Activated CD4-positive, alpha-beta memory T cell treated with anti-CD3 and anti-CD28 coated beads for 36 hours (primary cell): ENCODE measurements at places on chromosomes 5 and 9. TPM values are rescaled to one million over a fixed set of nuclear protein-coding genes. Genes with fewer than 3 reads are reported as not detected.

DNA sequence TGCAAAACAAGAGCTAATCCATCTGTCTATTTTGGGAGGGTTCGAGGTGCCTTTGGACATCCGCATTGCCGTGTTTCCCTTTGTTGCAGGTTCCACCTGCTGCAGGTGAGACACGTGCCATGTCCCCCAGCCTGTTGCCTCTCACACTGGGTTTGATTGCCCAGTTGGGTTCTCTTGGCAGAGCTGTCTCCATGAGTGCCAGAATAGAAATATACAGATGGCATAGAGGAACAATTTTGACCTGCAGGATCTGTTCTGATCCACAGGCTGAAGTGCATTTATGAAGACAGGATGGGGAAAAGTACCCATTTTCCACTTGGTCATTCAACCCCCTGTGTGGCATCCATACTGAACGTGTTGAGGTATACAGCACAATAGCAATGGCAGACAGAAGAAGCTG lies 178.1 kb downstream of the SGCD start:
- DNase-seq, result no peak

GRCh38 chr9:20620650-20621470 lies 1.4 kb downstream of the MLLT3 start:
- DNase-seq, result peak; percentile 69

DNA sequence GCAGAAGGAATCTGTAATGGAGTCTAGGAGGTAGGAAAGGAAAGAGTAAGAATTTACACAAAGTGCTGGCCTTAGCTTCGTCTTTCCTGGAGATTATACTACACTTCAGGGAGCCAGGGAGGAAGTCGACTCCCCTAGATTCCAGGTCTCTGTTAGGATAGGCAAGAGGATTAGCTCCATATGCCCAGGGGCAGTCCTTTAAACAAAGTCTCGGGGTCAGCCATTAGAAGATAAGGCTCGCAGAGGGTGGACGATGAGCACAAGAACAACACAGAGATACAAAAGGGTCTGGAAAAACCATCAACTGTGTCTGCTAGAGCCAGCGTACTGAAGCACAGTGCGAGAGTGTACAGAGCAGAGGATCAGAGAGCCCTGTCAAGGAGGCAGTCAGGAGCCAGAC lies 344.7 kb upstream of the TNC start:
- DNase-seq, result no peak

- no peak for DNase-seq
Measured at GRCh38 chr9:108634204-108634603, 221.6 kb downstream of the ACTL7B start.

The NTRK2 gene
- total RNA-seq, result 0.45 TPM

DNA sequence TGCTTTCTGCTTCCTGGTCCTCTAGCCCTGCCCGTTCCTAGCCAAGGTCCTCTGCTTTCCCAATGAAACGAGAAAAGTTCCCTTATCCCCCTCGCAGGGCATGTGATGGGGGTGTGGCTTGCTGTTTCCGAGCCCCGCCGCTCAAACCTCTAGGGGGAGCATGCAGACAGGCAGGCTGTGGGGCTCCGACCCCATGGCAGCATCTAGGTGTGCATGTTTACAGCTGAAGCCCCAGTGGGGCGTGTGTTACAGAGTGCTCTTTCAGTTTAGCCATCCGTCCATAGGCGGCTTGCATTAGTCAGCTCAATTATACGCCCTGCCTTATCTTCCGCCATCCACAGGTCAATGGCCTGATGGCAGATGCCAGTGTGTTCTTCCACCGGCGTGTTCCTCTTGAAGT lies 48.3 kb upstream of the SPATA31E1 start:
- DNase-seq, result no peak

The GPR151 gene
- not detected for total RNA-seq

DNA sequence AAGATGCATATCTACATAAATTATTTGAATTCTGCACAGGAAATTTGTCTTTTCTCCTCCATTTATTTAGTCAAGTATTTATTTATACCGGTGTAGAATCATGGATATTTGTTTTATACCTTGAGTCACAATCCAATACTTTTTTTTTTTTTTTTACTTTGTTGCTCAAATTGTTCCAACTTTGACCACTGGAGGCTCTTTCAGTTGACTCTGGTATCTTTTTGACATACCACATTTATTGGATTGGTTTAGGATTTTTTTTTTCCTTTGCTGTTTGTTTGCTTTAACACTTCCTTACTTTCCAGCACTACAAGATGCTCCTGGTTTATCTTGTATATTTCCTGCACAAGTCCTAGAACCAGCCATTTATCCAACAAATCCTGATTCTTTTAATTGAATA lies 543.1 kb upstream of the RIOK2 start:
- no peak for DNase-seq

DNA sequence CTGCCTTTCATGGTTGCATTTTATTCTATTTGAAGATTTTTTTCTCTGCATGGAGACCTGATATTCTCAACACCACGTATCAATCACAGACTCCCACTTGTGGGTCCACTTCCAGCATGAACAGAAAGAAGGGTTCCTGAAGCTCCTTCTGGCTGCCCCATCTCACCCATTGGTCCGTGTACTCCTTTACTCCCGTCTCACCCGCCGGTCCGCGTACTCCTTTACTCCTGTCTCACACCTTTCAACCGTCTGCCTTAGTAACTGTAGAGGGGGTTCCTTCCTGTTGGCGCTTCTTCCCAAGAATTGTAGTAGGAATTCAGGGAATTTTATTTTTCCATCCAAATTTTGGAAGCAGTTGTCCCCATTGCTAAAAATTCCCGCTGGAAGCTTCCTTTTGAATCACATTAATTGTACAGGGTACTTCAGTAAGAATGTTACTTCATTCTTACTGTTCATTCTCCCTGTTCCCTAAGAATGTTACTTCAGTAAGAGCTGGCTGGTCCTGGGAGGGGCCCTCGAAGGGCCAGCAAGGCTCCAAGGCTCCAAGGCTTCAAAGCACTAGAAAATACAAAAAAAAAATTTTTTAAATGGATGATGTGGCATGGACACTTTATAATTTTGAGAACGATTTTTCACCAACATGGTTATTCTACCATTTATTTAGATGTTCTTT lies 3.9 kb upstream of the LPCAT1 start:
- no peak for DNase-seq

DNA sequence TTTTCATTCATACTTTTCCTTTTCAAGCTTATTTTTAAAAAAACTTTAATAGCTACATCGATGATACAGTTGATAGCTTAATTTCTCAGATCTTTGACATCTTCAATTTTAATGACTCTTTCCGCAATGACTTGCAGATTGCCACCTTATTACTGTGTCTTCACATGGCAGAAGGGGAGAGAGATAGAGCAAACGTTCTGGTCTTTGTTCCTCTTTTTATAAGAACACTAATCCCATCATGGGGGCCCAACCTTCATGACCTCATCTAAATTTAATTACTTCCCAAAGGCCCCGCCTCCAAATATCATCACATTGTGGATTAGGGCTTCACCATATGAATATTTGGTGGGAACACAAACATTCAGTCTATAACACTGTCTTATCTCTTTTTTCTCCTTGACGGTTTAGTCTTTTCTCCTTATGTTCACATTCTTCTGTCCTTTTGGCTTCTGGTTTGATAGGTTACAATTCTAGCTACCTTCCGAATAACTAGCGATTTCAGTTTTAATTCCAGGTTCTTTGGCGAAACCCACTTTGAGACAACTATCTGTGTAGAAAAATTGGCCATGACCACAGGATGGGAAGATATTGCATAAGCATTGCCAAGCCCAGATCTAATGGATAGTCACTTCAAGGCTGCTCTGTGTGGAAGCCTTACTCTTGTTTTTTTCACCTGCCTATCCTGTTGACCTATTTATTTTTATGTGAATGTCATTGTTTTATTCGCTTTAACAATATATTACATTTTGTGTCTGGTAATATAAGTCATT lies 5.0 kb downstream of the ZNF189 start:
- DNase-seq, result no peak

- DNase-seq, result no peak
Measured at GRCh38 chr5:6349387-6349786, 29.0 kb downstream of the MED10 start.

DNA sequence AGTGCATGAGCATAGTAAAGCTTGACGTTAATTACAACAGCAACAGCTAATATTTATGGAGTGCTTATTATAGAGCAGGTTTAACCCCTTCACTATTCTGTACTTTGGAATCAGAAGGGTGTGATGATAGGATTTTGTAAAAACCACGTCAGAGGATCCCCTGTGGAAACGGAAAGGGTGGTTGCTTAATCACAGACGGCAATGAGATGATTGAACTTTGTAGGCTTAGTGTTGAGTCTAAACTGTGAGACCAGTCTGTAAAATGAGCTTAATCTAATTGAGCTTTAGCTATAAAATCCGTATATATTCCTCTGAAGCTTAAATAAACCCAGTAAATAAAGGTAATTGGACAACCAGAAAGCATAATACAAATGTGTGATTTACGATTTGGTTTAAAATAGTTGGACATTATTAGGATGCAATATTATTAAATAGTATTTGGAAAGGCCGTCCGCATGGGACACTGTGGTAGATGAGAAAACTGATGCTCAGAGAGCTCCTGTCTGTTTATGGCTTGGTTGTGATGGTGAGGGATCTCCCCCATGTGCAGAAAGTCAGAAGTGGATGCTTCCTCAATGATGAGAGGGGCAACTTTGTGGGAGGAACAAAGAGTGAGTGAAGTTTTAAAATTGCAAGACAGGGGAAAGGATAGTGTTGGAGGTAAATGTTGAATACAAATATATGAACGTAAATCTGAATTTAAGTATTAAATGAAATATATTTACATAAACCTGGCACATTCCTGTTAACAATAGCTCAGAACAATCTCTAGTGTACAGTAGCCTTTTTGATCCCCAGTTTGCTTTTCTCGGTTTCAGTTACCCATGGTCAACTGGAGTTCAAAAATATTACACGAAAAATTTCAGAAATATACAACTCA lies 23.4 kb upstream of the SCGB3A2 start:
- no peak for DNase-seq
